ENCODE measurements at places on chromosomes 1 and 21. TPM values are rescaled to one million over a fixed set of nuclear protein-coding genes. Genes with fewer than 3 reads are reported as not detected.
A peak's percentile ranks its signal among the peaks of the same experiment; 100 is the strongest.

DNA sequence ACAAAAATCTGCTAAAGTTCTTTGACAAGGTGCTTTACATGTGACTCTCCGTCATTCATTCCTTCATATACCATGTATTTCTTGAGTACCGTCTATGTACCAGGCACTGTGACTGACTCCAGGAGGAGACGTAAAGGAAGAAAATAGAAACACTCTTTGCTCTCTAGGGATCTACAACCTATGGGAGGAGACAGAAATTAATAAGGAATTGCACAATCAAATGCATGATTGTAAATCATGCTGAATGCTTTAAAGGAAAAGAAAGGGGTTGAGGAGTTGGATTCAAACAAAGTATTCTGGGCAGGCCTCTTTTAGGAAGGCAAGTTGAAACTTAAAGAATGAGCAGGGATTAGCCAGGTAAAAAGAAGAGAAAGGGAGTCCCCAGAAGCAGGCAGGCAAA, 239.1 kb upstream of the FGGY start:
- no peak for DNase-seq

- DNase-seq = no peak
Observed at GRCh38 chr1:31224068-31224467, 15.6 kb downstream of the NKAIN1 start.

DNA sequence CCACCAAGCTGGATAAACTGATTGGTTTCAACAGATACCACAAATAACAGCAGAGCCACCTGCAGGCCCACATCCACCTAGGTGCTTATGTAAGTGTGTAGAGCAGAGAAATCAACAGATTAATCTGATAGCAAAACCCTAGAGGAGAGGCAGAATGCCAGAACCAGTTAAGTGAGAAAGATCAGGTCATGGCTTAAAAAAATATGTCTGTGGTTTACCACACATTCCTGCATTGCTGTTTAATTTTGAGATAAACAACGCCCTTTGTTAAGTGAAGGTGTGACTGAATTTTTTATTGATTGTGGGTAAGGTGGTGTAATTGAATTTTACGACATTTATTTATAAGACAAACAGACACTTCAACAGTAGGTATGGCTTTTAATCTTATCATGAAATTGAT, 21.2 kb downstream of the CRNN start:
- DNase-seq = no peak

GRCh38 chr1:84008631-84009030, 9.7 kb upstream of the TTLL7 start:
- DNase-seq = no peak

DNA sequence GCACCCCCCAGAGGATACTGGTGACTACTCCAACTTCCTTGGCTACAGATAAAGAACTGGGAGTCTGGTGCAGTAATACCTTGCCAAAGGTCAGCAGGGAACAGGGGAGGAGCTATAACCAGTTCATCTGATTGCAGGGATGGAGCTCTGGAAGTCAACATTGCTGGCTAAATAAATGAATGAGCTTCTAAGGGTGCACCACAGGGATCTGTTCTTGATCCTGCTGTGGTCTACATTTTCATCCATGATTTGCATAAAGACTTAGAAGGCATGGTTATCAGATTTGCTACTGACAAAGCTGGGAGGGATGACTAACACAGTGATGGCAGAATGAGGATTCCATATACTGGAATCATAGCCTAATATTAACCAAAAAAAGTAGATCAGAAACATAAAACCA, 18.3 kb downstream of the PLEKHA6 start:
- no peak for DNase-seq

DNA sequence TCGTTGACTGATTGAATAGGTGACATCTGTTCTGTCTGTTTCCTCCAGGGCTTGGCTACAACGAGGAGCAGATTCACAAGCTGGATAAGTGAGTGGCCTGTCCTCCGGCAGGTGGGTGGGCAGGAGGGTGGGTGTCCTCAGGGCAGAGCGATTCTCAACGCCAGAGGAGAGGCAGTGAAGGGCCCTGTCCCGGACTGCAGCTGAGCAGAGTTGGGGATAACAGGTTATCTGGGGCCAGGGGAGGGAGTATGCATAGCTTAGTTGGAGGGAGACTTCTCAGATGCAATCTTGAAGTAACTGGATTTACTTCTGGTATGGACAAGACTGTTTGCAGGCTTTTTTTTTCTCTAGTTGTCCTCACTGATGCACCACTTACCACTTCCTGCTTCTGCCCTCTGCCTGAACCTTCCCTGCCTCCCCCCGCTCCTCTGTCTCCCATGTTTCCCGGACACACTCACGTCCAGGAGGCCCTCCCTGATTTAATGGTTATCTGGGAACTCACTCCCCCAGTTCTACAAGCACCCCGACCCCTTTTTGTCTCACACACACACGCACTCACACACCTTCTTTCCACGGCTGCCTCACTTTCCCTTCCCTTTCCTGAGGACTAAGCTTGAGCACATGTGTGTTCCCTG, 16.4 kb upstream of the RASSF5 start:
- no peak for DNase-seq

GRCh38 chr1:64147759-64148158, 55.7 kb upstream of the UBE2U start:
- no peak for DNase-seq

- no peak for DNase-seq
Observed at GRCh38 chr21:44820851-44821250, 3.0 kb upstream of the SUMO3 start.

- peak; percentile 59 for DNase-seq
Observed at GRCh38 chr1:165592945-165593823, 37.9 kb upstream of the MGST3 start.

DNA sequence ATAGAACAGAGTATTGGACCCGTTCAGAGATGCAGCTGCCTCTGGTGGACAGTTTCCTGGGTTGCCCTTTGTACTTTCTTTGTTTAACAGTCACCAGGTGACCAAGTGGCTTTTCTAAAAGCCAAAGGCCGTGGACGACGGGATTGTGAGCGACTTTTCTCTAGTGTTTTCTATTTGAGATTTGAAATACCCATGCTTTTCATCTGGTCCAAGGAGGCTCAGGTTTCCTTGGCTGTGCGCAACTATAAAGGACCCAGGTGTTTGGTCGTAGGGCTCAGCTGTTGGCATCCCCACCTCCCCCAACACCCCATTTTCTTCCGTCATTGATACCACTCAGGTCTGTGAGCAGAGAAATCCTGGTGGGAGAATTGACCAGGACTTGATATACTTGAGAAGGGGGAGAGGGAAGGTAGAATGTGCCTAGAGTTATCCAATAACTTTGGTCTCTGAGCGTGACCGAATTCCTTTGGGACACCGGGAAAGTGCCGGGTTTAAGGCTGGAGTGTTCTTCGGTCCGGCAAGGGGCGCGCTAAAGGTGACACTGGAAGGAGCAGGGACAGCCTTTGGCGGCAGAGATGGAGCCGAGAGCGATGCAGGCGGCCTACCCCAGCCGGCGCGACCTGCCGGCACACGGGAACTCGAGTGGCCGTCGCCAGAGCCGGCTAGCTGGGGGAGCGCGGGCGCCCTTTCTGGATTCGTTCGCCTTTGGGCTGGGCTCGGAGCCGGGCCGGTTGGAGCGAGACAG, 83.4 kb upstream of the BMP8A start:
- DNase-seq = no peak

- no peak for DNase-seq
Observed at GRCh38 chr1:2556277-2556677, at the start of gene TNFRSF14. Gene TNFRSF14 (plus strand): TSS chr1:2556371. CDS start chr1:2556665, 294 bp downstream.

GRCh38 chr21:44534688-44535087, 5.3 kb downstream of the KRTAP10-1 start:
- DNase-seq = no peak

DNA sequence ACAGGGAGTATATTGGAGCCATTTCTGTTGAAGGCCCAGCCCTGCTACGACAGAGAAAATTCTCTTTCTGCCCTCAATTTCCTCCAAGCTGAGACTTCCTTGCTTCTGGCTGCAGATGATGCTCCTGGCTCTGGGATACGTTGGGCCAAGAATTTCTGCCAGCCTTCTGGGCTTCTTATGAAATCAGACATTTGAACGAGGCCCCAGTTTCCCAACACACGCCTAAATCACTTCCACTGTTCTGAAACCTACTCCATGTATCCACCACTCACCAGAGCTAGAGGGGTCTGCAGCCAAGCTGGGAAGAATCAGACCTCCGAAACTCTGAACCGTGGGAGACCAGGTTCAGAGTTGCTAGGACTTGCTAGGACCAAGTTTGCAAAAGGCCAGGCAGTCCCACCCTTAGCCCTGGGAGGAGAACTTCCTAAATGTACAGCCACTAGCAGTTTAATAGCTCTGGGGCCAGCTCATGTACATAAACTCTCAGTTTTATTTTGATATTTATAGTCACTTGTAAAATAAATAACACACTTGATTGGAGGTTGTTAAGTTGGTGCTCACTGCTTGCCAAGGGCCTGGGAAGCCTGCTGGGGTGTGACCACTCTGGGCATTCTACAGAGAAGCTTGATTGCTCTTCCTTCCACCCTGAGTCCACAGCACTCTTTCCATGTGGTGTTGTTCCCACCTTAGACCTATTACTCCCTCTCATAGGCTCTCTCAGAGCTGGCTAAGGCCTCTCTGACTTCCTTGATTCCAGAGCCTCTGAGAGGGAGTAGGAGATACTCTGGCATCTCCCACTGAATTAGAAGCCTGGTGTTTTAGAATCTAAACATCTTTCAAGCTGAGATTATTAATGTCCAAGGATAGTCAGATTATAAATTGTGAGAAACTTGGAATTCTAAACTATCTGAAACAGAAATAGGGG, 83.4 kb upstream of the TRABD2B start:
- no peak for DNase-seq

- no peak for DNase-seq
Observed at GRCh38 chr1:7046314-7046713, 261.1 kb downstream of the CAMTA1 start.

CREB3L4 gene
- total RNA-seq = 7.7 TPM

UBL4B gene
- total RNA-seq = 0.41 TPM

PTPN7 gene
- not detected for total RNA-seq

ATF3 gene
- total RNA-seq = 1.6 TPM
